DND-41 (cell line): ENCODE measurements at places on chromosomes 11 and 22.

- DNase-seq: no peak
Observed at GRCh38 chr11:17934194-17934593, 78.7 kb downstream of the SERGEF start.

GRCh38 chr22:40176921-40177737 lies 596 bp upstream of the TNRC6B start:
- DNase-seq: peak; percentile 72

- no peak for DNase-seq
Observed at GRCh38 chr11:58965246-58965985, 26.1 kb downstream of the GLYATL1 start.

GRCh38 chr22:46583571-46583970 lies 36.6 kb upstream of the GRAMD4 start:
- DNase-seq: no peak

GRCh38 chr22:41532908-41533825 lies 11.1 kb downstream of the POLR3H start:
- peak; percentile 58 for DNase-seq

DNA sequence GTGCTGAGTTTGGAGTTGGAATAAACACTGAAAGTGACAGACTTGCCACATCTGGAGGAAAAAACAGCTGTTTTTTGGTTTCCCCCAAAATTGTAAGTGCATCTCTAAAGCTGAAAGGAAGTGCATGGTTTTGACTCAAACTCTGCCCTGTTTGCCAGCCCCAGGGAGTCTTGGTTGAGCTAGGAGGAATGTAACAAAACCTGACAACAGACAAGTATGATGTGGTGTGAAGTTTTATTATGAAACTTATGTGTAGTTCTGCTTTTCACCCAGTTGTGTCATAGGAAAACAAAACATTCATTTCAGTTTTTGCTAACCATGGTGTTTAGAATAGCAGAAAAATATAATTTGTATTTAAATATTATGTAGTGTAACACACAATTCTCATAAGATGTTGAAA lies 31.7 kb upstream of the PDE3B start:
- no peak for DNase-seq

- peak; percentile 2 for DNase-seq
Observed at GRCh38 chr22:19815823-19816290, 38.8 kb downstream of the GNB1L start.

- DNase-seq: peak; percentile 74
Observed at GRCh38 chr22:46058091-46058420, 81.1 kb upstream of the WNT7B start.

- peak; percentile 41 for DNase-seq
Observed at GRCh38 chr22:44200855-44201550, 20.3 kb downstream of the PARVG start.

- no peak for DNase-seq
Observed at GRCh38 chr11:96337541-96338431, 5.2 kb downstream of the MAML2 start.

GRCh38 chr22:20419664-20419951 lies 18.0 kb downstream of the SCARF2 start:
- no peak for DNase-seq

- DNase-seq: peak; percentile 58
Observed at GRCh38 chr11:911031-911889, 650 bp upstream of the CHID1 start.

DNA sequence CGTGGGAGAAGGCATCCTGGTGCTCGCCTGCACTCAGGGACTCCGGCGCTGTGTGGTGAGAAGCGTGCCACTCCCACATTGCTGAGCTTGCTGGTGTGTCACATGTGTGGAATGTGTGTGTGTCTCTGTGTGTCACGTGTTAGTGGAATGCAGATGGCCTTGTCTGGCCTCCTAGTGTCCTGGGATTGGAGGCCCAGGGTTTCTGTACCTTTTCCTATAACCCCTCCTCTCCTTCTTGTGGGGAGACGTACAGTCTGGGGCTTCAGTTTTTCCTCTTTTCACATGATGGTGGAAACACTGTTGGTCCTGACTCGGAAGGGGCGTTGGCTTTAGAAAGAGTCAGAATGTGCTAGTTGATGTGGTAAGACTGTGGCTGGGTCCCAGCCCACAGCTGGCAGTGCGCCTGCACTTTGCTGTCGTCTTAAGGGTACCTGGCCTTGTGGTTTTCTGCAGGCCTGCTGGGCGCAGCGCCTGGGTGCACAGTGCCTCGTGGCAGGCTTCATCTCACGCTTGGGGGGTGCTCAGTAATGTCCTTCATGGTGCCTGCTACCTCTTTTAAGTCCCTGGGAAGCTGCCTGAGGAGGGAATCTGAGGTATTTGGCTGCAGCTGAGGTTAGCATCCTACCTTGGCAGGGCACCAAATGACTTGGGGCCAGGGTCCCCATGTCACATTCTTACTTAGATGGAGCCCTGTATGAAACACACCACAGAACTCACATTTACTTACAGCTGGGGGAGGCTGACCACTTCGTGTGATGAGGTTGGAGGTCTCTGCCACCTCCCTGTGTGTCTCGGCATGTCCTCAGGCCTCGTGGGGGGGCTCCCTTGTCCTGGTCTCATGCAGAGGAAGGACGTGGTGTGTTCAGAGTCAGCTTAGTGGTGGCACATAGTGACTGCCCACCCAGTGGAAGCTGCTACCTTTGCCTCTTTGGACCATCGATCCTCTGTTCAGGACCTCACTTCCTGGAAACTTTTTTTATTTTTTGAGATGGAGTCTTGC lies 61.9 kb downstream of the MED15 start:
- DNase-seq: peak; percentile 81

DNA sequence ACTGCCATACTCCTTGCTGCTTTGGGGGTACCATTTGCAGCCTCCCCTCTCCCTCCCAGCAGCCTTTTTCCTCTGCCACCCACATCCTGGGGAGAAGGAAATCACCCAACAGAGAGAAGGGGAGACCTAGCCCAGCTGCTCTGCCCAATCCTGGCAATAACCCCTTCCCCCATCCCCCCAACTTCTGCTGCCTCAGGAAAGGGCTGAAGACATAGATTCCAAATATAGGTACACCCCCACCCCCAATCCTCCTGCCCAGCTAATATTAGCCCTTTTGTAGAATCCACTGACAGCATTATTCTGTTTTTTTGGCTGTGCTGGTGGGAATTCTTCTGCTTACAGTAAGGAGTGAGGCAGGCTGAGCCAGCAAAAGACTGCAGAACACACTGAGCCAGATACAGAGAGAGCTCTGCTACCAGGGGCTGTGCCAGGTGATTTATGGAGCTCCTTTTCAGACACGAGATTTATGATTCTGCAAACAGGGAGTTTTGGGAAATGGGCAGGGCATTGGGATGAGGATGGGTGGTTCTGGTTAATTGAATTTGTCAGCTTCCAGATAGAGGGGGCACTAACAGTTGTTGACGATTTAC lies 164.0 kb downstream of the TENM4 start:
- DNase-seq: no peak

DNA sequence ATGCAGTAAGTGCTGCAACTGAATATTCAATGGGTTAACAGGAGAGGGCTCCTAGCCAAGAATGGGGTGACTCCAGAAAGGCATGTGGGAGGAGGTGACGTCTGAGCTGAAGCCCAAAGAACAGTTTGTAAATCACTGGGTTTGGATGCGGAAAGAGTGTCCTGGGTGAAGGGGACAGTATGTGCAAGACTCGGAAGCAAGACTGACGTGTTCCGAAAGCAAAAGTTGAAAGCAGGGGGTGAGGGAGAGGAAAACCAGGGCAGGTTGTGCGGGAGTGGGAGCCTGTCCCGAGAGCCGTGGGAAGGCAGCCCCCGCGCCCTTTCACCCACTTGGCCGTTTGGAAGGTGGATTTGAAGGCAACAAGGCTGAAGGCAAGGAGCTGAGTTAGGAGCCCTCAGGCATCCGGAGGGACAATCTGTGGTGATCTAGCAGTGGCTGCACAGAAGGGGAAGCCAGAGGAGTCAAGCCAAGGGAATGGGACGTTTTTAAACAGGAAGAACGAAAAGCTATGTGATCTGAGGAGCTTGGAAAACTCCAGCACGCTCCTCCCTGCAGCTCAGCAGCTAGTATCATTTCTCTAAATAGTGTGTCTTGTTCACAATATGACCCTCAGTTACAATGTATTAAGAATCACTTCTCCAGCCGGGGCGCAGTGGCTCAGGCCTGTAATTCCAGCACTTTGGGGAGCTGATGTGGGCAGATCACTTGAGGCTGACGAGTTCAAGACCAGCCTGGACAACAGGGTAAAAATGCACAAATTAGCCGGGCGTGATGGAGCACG lies 7.7 kb downstream of the SLC25A18 start:
- no peak for DNase-seq

DNA sequence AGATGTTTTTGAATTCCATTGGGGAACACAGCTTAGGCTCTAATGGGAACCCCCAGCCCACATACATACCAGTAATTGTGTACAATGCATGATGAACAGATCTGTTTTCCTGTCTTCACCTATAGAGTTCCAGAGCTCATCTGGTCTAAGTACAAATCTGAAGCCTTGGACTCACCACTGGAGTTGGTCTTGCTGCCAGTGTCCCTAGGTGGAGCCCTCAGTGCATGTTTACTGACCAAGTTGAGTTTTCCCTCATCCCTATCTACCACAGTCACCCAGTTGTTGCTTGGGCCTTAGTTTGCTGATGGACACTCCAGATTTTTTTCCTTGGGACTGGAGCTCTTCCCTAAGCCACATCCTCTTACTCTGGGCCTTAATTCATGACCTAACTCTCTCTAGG lies 159.2 kb upstream of the DDI1 start:
- no peak for DNase-seq

GRCh38 chr22:46366327-46366731 lies 30.8 kb downstream of the TRMU start:
- no peak for DNase-seq

DNA sequence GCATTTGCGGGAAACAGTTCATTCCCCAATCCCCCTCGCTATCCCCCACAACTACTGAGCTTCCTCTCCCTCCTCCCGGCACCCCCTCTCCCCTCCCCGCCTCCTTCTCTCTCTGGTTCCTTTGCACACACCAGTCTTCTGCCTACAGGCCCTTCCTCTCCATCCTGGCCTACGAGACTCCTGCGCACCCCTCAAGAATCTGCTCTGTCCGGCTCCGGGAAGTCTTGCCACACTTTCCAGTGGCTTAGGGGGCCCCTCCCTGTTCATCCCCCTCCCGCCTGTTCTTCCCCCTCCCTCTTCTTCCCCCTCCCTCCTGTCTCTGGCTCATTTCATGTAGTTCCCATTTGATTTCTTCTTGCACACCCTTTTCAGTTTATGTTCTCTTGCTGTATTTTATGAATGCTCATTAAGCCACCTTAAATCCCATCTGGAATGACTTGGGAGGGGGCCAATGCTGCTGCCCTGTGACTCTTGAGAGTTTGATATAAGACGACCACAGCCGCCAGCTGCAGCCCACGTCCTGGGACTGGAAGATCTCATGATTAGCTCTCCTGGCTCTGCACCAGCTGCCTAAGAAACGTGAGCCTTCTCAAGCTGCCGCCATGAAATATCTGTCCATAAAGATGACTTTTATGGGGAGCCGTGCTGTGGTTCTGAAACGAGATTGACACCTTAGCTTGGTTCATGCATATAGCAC lies 50.9 kb downstream of the RPS6KA4 start:
- no peak for DNase-seq

GRCh38 chr22:35375526-35375925 lies 5.4 kb upstream of the HMOX1 start:
- no peak for DNase-seq

DNA sequence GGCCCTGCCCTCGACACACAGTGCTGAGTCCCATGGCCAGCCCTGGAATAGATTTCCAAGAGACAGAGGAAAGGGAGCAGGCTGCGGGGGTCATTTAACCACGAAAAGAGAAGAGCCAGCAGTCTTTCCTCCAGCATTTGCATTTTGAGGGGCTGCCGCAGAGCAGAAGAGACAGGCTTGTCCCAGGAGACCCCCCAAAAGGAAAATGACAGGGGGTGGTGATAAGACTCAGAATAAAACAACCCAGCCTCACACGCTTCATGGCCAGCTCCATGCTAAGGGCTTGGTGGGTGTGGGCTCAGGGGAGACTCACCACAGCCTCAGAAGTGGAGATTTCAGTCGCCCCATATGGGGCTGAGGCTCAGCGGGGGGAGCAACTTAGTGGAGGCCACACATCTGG lies 16.9 kb downstream of the TRIOBP start:
- DNase-seq: no peak

GRCh38 chr11:1401656-1402221 lies 12.0 kb downstream of the BRSK2 start:
- DNase-seq: peak; percentile 77

DNA sequence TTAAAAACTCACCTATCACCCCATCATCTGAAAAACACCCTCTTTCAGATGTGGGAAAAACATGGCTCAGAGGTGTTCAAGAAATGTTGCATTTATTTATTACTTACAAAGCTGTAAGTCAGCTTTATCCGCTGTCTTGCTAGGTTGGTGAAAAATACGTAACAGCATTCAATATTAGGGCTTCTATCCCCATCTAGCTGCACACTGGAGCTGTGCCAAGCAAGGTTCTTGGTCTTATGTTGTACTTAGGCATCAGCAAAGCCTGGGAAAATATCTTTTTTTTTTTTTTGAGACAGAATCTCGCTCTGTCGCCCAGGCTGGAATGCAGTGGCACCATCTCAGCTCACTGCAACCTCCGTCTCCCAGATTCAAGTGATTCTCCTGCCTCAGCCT lies 7.5 kb downstream of the SERPING1 start:
- DNase-seq: peak; percentile 49

DNA sequence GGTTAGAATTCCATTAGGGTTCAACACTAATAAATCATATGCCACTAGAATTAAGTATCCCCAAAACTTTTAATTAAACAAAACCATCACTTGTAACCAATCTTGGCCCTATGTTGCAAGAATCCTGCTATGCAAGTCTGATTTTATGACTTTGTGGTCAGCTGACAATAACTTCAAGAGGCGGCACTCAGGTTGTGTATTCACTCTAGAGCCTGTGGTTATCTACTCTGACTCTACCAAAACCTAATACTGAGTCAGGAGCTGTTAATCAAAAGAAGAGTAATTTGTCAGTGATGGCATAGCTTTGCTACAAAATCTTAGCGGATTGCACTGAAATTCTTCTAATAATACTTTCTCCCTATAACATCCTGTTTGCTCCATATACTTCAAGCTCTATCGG lies 253.7 kb downstream of the AASDHPPT start:
- DNase-seq: no peak

DNA sequence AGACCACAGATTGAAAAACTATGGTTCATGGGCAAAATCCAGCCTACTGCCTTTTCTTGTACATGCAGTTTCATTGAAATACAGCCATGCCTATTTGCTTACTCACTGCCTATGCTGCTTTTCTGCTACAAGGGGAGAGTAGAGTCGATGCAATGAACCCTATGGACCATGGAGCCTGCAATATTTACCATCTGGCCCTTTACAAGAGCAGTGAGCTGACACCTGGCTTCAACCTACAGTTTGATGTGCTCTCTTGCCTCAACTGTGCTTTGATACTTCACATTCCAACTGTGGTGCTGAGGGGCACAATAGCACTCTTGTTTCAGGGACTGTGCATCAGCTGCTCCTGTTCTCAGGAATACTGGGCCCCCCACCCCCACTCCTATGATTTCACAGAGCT lies 239.5 kb upstream of the SORL1-AS1 start:
- DNase-seq: no peak

DNA sequence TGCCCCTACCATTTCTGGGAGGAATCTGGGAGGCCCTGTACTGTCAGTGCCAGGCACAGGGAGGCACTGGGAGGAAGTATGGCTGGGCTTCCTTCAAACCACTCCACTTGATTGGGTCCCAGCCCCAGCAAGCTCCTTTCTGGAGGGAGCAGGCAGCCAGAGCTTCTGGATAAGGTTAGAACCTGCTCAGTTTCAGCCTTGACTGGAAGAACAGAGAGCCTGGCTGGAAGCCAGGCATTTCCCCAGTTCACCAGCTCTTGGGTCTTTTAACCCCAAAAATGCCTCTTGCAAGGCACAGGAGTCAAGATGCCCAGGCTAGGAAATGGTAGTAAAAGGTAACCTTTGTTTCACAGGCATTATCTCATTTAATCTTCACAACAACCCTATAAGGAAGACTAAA lies 9.0 kb upstream of the KCTD14 start:
- DNase-seq: no peak
